CD4-positive, alpha-beta T cell (primary cell): ENCODE measurements at places on chromosomes 7 and 10. TPM values are rescaled to one million over a fixed set of nuclear protein-coding genes. Genes with fewer than 3 reads are reported as not detected.

DNA sequence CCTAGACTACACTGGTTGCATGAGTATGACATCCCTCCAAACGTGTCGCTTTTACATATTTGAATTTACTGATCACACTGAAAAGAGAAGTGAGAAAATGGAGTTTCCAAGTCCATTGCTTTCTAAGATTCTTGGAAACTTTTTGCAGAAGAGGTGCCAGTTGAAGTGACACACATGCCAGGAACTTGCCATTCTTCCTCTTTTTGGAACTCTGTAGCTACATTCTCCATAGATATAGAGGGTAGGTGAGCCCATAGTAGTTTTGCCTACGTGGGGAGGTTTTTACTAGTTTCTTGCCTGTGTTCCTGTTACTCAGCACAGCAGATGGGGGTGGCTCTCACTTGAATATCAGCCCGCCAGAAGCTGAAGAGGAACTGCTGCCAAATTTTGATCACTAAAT is 286.6 kb upstream of the NRP1 start:
- no peak overlapping the region for H3K27ac ChIP-seq
- H3K27me3 ChIP-seq = no peaks in the 10 kb centered on the region
- H3K4me1 ChIP-seq = no peaks in the 10 kb centered on the region
- no peaks in the 10 kb centered on the region for H3K36me3 ChIP-seq

GRCh38 chr7:94313926-94314325 is 80.8 kb upstream of the COL1A2 start:
- H3K27me3 ChIP-seq = no peaks in the 10 kb centered on the region
- H3K27ac ChIP-seq = no peak overlapping the region
- no peaks in the 10 kb centered on the region for H3K4me1 ChIP-seq
- DNase-seq = no peak

GRCh38 chr10:32927750-32928149 is 30.3 kb downstream of the ITGB1 start:
- no peak overlapping the region for H3K27ac ChIP-seq
- H3K27me3 ChIP-seq = no peaks in the 10 kb centered on the region
- H3K36me3 ChIP-seq = peaks cover 80% of the 10 kb centered on the region
- no peak overlapping the region for H3K4me3 ChIP-seq
- DNase-seq = no peak

GRCh38 chr10:9869205-9869604 is 1148.5 kb upstream of the CELF2 start:
- no peaks in the 10 kb centered on the region for H3K4me1 ChIP-seq
- DNase-seq = no peak
- no peaks in the 10 kb centered on the region for H3K36me3 ChIP-seq
- H3K27ac ChIP-seq = no peak overlapping the region
- no peak overlapping the region for H3K4me3 ChIP-seq
- no peaks in the 10 kb centered on the region for H3K27me3 ChIP-seq

CHCHD1 gene
- total RNA-seq = 6.8 TPM

CACNB2 gene
- total RNA-seq = 0.34 TPM
